Stimulated activated CD4-positive, alpha-beta T cell treated with anti-CD3 and anti-CD28 coated beads, Interleukin-1b, Interleukin-23, amount 100 ng/mL, for 4 hours (primary cell): ENCODE measurements at places on chromosomes 13 and 19.
A peak's percentile ranks its signal among the peaks of the same experiment; 100 is the strongest.

- no peak for DNase-seq
Measured at GRCh38 chr19:36152352-36153091, at the start of gene COX7A1. COX7A1 (minus strand) TSS chr19:36152447; CDS start chr19:36152407, 40 bp downstream.

DNA sequence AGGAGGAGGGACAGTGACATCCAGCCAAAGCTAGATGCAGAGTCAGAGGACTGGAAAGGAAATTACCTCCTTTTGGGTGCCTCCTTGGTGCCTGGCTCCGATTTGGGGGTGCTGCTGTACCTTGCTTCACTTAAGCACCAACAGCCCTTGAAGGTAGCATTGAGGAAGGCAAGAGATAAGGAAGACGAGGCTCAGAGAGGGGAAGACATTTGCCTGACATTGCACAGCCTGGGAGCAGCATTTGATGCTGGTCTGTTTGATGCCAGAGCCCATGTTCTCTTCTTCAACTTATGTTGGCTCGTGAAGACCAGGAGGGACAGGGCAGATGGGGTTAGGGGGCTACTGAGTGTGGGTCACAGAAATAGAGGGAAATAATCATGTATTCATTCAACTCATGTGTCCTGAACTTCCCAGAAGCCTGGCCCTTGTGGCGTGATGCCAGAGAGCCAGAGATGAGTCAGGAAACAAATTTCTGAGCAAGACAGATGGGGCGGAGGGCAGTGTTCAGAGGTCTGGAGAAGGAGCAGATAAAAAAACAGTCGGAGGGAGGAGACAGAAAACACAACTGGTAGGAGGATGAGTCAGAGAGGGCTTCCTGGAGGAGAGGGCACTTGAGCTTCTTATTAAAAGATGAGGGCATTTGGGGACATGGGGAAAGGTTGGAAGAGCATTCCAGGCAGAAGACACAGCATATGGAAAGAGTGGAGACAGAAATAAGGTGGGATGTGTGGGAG lies 3.0 kb upstream of the C19orf81 start:
- DNase-seq = no peak

DNA sequence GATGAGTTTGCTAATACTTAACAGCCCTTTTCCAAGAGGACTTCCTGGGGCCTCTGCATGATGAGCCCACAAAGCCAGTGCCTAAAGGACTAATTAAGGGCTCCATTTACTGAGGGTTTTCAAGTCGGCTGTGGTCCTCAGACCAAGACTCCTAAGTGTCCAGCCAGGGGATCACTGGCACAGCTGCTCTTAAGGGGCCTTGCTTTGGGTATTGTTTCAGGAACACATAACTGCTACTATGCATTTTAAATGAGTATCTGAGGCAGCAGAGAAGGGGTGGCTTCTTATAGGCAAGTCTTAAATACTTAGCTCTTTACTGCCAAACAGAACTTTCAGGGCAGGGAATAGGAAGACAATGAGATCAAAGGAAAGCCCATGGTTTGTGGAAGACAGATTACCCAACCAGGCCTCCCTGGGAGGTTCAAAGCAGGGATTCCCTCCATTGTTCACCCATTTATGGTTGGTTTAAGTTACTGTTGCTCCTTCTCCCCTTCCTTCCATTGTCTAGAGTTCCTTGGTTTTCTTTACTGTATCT lies 61.9 kb downstream of the TNFRSF19 start:
- DNase-seq = no peak

DNA sequence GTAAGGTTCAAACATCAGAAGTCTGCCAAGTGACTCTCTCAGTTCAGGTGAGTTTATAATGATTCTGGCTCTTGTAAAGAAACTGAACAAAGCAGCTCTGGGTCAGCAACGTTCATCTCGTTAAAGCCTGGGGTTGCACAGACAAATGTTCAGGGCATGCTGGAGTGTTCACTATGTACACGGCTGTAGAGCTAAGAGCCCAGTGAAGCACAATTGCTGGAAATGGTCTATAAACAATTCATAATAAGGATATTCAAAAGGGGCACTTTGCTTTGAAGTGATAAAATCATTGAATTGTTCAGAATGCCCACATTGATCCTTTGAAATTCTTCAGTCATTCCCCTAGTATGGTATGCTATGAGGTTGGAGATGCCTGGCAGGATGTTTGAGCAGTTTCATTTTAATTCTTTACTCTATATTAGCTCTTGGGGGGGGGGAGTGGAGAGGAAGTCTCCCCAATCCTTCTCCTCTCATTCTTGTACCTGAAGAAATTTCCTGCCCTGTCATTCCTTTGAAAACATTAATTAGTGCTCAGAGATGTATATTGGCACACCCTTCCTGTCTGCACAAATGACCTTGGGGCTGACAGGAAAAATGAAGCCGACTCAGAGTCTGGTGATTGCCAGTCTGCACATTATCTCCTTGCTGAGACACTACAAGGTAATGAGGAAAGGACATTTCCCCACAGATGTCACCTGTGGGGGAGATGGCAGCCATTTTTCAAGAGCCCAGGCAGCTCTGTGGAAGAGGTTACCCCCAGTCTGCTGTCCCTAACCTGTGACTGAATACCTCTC lies 145.5 kb downstream of the DLEU7 start:
- no peak for DNase-seq

DNA sequence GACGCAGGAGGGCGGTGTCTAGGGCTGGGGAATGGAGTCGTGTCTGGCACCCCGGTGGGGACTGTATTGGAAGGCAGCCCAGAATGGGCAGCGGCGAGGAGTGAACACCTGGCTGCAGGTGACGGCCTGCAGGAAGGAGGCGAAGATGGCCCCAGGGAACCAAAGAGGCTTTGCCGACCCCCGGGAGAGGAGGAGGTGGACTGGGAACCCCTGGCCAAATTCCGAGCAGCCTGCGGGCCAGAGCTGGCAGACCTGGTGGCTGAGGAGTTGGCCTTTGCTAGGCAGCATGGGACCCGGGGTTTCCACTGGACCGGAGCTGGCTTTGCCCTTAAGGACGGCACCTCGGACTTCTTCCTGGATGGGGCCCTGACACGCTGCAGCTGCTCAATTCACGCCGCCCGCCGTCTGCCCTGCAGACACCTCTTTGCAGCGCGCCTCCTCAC lies 25.9 kb downstream of the ZSWIM9 start:
- DNase-seq = no peak

GRCh38 chr19:18543814-18544475 lies 572 bp upstream of the FKBP8 start:
- peak; percentile 39 for DNase-seq

DNA sequence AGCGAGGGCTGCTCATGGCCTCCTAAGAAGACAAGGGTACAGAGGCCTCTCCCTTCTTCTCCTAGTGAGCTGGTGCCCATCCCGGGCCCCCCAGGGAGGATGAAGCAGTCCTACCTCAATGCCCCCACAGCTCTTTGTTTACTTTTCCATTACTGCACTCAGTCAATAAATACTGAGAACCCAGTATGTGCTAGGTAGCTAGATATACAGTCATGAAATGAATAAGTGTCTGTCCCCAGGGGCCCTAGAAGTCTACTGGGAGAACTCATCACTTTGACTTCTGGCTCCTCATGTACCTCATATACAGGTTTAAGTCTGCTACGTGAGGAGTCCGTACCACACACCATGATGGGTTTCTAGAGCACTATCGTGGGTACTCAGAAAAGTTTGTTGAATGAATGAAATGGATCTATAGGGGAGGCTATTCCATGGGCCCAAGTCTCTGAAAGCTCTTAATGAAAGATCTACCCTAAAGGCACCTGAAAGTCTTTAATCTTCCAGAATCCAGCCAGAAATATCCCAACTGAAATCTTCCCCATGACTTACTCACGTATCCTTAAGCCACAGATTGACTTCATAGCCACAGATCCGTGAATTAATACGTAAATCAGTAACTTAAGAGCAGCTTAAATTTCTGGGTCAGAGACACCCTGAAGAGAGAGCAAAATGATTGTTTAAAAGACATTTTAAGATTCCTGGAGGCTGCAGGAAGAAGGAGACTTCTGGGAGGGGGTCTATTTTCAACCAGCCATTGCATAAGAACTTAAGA lies 51.6 kb upstream of the POMP start:
- DNase-seq = no peak

DNA sequence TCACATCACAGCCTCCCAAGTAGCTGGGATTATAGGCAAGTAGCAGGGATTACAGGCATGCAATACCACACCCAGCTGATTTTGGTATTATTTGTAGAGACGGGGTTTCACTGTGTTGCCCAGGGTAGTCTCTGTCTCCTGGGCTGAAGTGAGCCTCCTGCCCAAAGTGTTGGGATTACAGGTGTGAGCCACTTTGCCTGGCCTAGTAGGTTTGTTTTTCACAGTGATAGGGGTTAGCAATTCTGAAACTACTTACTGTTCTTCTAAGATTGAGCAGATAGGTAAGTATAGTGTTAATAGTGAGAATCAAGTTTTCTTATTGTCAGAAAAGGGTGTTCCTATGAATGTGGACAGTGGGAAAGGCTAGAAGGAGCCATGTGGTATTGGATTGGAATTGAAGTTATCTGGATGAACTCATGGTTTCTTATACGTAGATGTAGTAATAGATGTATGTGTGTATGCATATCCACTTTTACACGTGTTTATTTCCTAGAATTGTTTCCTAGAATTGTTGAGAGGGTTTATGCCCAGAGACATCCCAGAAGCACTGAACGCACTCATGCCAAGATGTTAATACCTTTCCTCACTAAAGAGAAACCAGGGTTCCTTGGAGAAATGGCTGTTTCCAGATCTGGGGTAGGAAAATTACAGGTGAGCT lies 49.1 kb downstream of the SAE1 start:
- no peak for DNase-seq

DNA sequence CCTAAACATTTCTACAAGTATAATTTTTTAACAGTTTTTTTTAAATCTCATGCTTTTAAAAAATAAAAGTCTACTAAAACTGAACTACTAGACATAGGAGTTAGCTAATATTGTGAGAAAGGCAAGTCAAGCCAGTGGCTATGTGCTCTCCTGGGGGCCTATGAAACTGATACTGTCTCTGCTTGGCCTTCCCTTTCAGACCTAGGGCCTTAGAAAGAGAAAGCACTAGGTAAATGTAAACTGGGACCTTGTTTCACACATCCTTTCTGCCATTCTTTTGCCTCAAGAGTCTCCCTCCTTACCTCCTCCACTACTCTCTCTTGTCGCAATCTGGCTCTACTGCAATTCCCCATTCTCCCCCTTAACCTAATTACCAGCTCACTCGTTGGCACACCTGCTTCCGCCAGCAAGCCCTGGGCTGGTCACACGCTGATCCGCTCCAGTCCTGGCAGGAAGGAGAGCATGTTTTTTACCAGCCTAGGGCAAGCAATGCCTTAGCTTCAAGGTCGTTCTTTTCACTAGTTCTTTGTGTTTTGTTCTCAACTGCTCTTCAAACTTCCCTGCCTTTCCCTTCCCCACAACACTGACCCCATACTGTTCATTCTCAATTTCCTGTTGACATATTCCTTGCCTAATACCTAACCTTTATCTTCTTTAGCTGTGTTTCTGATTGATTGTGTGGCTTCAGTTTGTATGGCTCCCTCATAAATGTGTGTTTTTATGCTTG lies 23.1 kb downstream of the TBC1D4 start:
- DNase-seq = no peak

DNA sequence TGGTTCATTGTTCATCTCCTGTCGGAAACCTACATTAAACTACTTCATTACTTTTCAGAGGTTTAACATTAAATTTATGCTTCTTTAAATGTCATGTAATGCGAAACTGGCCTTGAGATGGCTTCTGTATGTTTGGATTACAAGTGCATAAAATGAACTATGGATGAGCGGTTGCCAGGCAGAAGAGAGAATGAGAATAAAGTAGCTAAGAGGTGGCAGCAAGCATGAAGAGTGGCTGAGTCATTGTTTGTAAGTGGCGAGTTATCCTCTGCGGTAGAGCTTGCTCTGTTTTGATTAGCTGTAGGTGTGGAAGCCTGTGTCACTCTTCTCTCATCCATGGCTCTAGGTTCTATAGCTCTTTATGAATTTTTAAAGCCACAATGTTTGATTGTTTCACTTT lies 1139.6 kb upstream of the PCDH9 start:
- no peak for DNase-seq

GRCh38 chr19:1235625-1236538 lies 1.9 kb downstream of the CBARP start:
- no peak for DNase-seq

DNA sequence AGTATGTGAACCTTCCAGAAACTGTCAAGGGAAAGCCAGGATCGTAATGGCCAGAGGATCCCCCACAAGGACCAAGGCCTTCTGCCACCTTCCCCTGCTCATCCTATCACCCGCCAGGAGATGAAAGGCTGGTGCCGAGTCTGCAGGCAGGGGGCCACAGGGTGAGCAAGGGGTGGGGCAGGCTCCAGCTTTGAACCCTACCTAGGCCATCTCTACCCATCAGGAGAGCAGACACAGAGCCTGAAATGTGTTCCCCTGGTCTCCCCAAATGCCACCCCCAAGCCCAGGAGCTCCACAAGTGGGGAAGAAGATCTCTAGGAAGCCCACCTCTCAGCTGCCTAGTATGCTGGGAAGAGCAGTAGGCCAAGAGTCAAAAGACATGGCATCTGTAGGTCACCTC lies 95.1 kb downstream of the KCTD15 start:
- no peak for DNase-seq

DNA sequence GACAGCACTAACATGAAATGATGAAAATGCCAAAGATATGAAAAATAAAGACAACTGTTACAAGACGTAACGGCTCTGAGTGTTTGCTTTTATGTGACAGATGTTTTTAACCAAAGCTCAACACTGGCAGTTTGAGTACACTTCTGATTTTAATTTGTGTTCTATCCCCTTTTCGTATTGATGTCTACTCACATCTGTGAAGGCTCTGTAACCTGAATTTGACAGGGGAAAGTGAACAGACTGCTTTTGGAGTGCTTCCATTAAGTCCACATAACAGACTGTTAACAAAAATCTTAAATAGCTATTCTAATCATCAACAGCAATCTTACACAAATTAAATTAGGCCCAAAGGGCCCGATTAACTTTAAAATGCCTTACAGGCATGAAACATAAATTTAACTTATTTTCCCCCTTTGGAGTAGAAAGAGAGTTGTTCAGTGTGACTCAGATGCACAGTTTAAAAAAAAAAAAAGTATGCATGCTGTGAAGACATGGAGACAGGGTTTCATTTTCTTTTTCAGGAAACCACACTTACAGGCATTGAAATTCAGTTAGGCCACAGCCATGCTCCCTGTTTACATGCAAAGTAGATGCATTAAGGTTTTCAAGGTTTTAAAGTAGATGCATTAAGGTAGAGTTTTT lies 16.3 kb upstream of the RNASEH2B start:
- DNase-seq = no peak

DNA sequence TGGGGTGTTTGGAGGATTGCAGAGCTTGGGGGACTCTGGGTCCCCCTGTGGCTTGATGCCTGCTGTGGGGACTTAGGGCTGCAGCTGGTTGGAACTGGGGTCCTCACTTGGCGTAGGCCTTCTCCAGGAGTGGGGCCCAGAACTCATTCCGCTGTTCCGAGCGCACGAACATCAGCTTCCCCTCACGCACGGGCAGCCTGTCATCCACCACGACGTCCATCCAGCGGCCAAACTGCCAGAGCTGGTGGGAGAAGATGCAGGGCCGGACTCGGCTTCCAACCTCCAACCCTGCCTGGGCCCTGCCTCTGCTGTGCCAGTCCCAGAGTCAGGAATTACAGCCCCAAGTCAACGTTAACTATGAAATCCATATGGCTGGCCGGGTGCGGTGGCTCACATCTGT lies 2.6 kb downstream of the CAPN12 start:
- DNase-seq = no peak
